ENCODE measurements at places on chromosomes 5 and 9. TPM values are rescaled to one million over a fixed set of nuclear protein-coding genes. Genes with fewer than 3 reads are reported as not detected.

Gene GPR150
- not detected for total RNA-seq

GRCh38 chr9:131690941-131691573 is 48.8 kb downstream of the RAPGEF1 start:
- no peak overlapping the region for H3K27ac ChIP-seq
- DNase-seq: no peak
- no peak overlapping the region for H3K4me3 ChIP-seq
- no peaks in the 10 kb centered on the region for H3K27me3 ChIP-seq
- H3K4me1 ChIP-seq: peaks cover 36% of the 10 kb centered on the region

GRCh38 chr5:169584998-169585451 is 1.5 kb downstream of the SPDL1 start:
- H3K27ac ChIP-seq: no peak overlapping the region
- no peak overlapping the region for H3K4me3 ChIP-seq
- no peaks in the 10 kb centered on the region for H3K36me3 ChIP-seq
- peaks cover 8% of the 10 kb centered on the region for H3K4me1 ChIP-seq
- H3K27me3 ChIP-seq: no peaks in the 10 kb centered on the region

DNA sequence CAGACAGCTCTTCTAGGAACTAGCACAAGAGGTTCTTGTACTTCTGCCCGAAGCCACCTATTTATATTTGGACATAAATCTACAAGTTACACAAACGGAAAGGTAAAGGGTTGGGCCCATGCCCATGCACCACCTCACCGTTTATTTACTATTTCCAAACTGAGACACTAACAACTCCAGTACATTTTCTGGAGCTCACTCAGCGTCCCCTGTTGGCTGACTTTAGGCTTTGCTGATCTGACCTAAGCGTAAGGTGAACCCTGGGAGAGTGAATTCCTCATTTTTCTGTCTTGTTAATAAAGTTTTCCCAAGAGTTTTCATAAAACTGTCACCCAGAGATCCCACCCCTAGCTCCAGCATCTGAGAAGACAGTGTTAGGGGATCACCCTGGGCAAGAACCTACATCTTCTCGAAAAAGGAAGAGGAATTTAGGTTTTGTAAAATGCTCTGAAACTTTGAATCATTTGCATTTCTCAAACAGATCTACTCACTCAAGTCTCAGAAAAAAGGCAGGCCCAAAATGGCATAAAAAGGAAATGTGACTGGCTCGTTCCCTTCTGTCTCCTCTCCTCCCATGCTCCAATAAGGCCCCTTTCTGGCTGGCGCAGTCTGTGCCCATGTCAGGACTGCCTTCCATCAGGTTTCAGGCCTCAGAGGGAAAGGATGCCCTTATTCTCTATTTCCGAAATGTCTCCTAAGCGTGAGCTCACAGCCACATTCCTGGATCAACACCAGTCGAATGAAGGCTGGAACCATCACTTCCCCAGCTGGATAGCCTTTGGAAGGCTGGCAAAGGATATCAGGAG is 201.3 kb downstream of the FANCC start:
- no peaks in the 10 kb centered on the region for H3K4me1 ChIP-seq
- DNase-seq: no peak
- no peak overlapping the region for H3K27ac ChIP-seq
- H3K27me3 ChIP-seq: no peaks in the 10 kb centered on the region
- H3K4me3 ChIP-seq: no peak overlapping the region

GRCh38 chr9:71071633-71072032 is 49.8 kb downstream of the TRPM3 start:
- no peak overlapping the region for H3K4me3 ChIP-seq
- no peaks in the 10 kb centered on the region for H3K4me1 ChIP-seq
- H3K36me3 ChIP-seq: no peaks in the 10 kb centered on the region
- no peak overlapping the region for H3K27ac ChIP-seq
